Posterior cingulate gyrus (tissue), 11 donors: ENCODE measurements at places on chromosomes 1 and 21.

GRCh38 chr21:29416268-29416667 lies 117.5 kb downstream of the BACH1 start:
- no peak for DNase-seq

DNA sequence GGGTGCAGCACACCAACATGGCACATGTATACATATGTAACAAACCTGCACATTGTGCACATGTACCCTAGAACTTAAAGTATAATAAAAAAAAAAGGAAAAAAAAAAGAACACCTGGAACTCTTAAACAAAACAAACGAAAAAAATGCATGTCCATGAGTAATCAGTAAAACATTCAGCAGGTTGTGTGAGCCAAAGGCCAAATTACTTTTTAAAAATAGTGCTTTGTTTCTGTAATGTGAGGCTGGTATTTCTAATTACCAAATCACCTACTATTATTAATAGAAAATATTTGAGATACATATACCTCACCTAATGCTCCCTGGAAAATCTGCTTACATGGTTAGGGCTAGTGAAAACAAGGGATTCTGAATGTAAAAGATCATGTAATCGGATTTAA lies 294.4 kb upstream of the NR5A2 start:
- DNase-seq = no peak

DNA sequence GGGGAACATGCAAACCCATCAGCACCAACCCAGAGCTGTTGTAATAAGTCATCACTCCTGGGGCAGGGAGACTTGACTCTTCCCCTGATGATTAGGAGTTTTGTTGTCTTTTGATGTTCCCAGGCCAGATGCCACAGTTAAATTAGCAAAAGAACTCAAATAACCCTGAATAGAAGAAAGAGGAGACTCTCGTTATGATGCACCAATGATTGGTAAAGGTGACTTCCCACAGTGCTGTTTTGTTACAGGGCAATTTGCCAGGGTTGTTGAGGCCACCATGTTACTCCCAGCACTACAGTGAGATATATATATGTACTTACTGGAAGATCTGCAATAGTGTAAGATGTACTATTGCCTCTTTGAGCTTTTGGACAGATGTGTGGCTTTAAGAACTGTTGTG lies 24.3 kb upstream of the RCAN1 start:
- DNase-seq = no peak

DNA sequence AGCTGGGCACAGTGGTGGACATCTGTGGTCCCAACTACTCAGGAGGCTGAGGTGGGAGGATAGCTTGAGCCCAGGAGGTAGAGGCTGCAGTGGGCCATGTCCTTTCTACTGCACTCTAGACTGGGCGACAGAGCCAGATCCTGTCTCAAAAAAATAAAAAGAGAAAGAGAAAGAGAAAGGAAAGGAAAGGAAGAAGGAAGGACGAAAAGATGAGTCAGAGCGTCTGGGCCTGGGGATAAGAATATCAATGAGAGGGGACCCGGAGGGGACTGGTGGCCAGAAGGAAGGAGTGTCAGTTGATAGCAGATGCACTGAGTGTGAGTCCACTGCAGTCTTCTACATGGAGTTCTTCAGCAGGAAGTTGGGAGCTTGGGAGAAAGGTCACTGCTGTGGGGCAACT lies 75.6 kb downstream of the SYT6 start:
- DNase-seq = no peak

DNA sequence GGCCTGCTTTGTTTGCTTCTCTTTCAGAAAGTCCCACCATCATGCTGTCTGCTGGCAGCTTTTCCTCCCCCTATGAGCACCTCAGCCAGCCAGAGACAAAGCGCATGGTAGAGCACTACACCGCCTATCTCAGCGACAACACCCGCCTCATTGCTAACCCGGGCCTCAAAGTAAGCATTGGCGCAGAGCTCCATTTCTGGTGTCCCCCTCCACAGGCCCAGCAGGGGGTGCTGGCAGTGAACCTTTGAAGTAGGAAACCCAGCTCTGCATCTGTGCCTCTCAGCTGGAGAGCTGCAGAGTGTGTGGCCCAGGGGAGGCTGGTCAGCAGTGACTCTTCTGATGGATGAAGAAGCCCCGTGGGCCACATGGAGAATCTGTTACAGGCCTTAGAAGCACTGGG lies 81.2 kb upstream of the RAVER2 start:
- peak; percentile 22 for DNase-seq

- DNase-seq = no peak
Measured at GRCh38 chr21:38507374-38507942, 9.2 kb upstream of the ERG start.

DNA sequence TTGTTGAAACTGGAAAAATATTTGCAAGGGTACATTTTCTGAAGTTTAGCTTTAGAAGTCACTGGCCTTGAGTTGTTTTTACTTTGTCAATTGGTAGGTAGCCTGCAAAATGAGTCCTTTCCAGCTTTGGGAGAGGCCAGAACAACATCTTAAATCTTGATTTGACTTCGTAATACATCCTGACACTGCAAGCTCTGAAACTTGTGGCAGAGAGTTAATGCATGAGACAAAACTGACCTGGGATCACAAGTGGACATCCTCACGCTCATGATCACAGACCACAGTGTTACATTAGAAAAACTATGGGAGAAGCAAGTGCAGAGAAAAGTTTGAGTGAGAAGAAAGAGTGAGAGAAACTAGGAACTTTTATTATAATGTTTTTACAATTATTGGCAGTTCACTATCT lies 550.9 kb downstream of the USP25 start:
- DNase-seq = no peak

- no peak for DNase-seq
Measured at GRCh38 chr1:103208844-103209243, 100.5 kb upstream of the COL11A1 start.

DNA sequence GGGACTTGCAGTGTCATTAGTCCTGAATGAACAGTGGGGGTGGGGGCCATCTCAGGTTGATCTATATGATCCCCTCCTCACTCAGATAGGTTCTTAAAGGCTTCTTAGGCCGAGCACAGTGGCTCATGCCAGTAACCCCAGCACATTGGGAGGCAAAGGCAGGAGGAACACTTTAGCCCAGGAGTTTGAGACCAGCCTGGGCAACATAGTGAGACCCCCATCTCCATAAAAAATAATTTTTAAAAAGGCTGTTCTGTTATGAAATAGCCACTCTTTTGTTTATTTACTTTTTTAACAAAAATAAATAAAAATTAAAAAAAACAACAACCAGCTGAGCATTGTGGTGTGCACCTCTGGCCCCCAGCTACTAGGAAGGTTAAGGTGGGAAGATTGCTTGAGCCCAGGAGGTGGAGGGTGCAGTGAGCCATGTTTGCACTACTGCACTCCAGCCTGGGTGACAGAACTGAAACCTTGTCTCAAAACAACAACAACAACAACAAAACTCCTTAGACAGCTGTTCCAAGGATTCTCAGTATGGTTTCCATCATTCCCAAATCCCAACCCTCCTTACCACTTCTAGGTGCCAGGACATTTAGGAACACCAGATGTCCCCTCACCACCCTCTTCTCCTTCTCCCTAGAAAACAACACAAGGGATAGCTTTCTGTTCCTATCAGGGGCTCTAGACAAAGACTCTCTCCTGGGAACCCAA lies 2.0 kb upstream of the TRAPPC3 start:
- DNase-seq = no peak

- DNase-seq = no peak
Measured at GRCh38 chr1:34763142-34763781, 3.7 kb downstream of the GJB4 start.

DNA sequence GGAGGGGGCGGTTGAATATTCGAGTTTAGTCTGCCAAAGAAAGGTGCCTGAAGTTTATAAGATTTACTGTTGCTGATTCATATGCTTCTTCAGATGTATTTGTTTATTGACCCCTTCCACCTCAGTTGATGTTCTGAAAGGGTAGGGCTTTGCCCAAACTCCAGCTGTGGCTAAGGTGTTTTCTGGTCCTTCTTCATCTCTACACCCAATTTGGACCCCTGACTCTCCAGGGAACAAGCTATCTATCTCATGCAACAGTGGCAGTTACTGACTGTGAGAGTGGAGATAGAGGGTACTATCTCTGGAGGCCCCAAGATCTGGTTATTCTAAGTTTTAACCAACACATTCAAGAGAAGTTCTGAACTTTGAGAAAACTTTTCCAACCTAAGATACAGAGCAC lies 12.6 kb upstream of the ALG14 start:
- DNase-seq = no peak

GRCh38 chr1:230103306-230104173 lies 36.5 kb downstream of the GALNT2 start:
- DNase-seq = no peak

DNA sequence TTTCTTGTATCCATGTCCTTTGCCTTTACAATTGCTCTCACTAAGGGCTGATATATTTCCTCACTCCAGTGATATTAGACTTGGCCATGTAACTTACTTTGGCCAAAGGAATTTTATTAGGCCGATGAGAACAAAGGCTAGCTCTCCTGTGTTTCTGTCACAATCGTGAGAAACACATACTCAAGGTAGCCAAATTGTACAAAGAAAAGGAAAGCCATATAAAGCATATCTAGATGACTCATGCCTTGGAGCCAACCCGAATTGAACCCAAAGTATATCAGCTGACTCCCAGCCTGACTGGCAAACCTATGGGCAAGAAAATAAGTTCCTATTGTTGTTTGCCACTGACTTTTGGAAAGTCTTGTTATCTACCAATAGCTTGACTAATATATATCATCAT lies 371.7 kb upstream of the LRRC7 start:
- DNase-seq = no peak
